CD4-positive, CD25-positive, alpha-beta regulatory T cell (primary cell): ENCODE measurements at places on chromosomes 7 and 10.

DNA sequence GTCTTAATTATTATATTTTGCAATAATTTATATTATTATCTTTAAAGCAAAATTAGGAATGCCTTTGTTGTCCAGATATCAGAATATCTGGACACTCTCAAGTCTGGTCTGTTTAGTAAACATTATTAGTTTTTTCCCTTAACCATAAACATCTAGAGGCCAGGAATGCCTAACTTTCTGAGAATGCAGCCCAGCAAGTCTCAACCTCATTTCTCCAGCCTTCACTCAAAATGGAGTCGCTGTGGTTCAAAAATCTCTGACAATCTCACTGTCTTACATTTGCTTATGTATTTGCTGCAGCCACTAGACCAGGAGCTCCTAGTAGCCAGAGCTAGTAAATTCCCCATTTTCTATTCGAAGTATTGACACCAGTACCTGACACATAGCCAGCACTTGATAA is 49.7 kb upstream of the INHBA start:
- no peak for DNase-seq

DNA sequence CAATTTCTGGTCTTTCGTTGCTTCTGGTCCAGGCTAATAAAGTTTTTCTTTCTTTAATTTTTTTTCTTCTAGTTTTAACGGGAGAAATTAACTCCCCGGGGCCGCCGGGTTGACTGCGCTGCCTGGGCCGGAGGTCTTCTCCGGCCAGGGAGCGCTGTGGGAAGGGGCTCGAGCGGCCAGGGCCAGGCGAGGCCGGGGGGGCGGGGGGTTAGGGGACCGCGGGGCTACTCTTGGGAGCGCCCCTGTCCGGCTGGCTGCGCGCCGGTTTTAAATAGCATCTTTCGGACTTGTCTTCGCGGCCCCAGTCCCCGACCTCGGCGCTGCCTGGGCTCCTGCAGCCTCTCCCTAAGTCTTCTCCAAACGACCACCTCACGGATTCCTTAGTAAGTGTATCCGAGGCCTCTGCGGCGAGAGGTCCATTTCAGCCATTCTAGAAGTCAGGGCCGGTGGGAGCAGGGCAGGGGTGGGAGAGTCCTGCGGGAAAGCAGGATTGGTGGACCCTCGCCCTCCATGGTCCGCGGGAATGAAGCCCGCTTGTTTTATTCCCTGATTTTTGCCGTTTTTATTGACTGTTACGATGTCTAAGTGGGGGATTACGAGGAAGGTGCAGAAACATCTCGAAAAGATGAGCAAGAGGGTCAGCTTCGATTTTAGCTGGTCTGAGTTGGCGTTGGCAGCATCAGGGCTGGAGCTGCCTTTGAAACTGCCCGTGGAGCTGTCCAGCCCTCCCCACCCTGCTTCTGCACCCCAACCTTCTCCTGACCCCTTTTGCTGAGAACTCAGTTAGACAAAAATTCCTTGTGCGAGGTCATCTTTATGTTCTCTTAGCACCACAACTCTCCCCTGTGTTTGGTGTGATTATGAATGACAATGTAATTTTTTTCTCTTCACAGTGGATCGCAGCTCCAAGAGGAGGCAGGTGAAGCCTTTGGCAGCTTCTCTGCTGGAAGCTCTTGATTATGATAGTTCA is 555 bp downstream of the PHF14 start:
- no peak for DNase-seq

DNA sequence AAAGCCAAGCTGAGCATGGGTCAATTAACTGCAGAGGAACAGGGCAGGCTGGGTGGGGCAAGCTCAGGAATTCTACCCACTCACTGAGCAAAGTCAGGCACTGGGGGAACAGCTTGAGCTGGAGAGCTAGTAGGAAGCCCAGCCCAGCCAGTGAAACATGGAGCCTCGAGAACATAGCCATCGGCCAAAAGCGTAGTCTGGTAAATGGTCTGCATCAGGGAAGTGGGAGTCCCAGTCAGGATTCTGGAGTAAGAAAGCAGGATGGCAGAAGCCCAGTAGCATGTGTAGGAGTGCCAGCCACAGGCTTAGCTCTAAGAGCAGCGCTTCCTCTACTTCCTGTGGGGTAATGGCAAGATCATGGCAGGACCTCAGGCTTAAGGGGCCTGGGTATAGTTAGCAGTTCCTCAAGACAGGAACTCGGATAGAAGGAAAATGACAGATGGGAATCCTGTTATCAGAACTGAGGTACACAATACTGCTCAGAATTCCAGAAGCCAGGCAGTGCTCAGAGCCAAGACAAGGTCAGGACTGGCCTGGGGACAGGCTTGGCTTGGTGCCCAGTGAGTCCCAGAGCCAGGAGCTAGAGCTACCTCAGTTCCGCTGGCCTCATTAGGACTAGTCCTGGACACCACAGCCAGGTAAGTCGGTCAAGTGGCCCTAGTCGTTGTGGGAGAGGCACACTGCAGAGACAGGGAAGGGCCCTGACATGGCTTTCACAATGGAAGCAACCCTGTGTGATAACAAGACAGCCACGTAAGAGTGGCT is 65.4 kb upstream of the MXI1 start:
- no peak for DNase-seq

- DNase-seq = no peak
These were observed 90.2 kb downstream of the TMEM26 start for GRCh38 chr10:61363006-61363405.

GRCh38 chr10:73182568-73182967 is 14.6 kb downstream of the FAM149B1 start:
- no peak for DNase-seq

DNA sequence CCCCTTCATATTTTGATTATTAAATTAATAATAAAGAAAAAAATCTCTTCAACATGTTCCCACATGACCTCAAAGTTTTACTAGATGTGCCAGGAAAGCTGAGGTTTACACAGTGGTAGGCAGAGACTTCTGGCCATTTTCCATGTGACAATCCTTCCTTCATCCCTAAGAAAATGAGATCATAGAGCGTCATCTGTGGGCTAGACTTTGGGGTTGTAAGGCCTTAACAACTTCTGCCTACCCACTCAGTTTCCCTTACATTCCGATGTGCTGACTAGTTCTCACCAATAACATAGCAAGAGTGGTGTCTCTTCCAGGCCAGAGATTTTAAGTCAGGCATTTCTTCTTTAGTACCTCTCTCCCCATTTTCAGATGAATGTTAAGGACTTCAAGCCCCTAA is 171.1 kb upstream of the PHF14 start:
- DNase-seq = no peak

DNA sequence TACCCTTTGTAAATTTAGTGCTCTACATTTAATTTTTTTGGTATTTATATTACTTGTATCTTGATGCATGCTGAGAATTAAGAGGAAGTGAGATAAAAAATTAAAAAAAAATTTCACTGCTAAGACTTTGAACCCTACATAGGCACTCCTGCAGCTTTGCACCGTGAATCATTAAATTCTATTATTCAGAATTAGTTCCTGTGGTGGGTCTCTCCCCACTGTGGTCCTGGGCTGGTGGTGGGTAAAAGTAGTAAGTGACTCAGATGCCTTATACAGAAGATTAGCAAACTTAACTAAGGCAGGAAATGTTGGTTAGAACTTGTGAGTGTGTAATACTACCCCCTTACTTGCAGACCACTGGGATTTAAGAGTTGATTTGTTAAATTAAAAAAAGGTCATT is 72.6 kb downstream of the AP3M1 start:
- no peak for DNase-seq

- no peak for DNase-seq
These were observed 40.6 kb upstream of the WAC start for GRCh38 chr10:28492116-28492920.

DNA sequence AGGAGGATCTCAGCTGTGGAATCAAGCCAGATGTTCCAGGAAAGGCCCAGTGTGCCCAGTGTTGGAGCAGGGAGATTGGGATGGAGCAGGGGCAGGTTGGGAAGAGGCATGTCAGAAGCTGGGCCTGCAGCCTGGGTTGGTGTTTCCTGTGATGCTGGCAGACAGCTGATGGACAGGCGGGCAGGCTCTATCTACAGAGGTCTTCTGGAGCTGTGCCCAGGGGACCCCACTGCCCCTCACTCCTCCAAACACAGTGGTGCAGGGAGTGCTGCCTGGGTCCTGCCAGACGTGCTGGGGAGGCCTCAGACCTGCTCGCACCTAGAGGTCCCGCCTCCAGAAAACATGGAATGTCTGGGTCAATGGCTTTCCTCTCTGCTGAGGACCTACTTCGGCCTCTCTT is 182.9 kb upstream of the TCERG1L start:
- DNase-seq = no peak

GRCh38 chr7:133529861-133530260 is 277.0 kb downstream of the EXOC4 start:
- no peak for DNase-seq

- DNase-seq = no peak
These were observed 21.6 kb downstream of the CHN2 start for GRCh38 chr7:29216128-29216527.

DNA sequence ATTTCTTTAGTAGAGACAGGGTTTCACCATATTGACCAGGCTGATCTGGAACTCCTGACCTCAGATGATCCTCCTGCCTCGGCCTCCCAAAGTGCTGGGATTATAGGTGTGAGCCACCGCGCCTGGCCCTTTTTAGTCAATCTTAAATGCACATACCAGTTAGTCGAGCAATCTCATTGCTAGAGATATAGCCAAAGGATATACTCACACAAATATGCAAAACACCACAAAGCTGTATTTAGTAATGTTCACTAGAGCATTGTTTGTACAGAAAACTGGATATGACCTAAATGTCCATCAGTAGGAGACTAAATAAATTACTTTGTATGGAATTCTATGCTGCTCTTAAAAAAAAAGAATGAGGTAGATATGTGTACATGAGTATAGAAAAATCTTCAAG is 24.5 kb upstream of the IL6 start:
- no peak for DNase-seq

DNA sequence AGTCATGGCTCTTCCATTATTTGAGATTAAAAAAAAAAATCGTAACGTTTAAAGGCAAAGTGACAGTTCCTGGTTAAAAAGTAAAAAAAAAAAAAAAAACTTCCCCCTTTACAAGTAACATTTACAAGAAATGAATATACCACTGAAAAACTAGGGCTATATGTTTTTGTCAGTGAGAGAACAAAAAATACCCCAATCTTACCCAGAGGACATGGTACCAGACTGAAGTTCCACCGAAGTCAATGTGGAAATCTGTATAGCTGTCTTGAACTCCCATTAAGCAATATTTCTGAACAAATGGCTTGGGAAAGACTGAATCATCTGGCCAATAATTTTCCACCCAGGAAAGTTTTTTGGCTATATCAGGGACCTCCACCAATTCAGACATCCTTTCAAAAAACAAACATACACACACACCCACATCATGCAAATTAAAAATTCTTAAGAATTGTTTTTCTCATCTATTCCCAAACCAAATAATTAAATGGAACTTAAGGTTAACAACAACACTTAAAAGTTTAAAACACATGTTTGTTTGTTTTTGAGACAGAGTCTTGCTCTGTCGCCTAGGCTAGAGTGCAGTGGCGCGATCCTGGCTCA is 50.2 kb downstream of the KDM7A start:
- no peak for DNase-seq

GRCh38 chr10:78900715-78901430 is 167.9 kb upstream of the ZMIZ1 start:
- DNase-seq = no peak

GRCh38 chr10:58608351-58608750 is 95.7 kb downstream of the BICC1 start:
- DNase-seq = no peak

DNA sequence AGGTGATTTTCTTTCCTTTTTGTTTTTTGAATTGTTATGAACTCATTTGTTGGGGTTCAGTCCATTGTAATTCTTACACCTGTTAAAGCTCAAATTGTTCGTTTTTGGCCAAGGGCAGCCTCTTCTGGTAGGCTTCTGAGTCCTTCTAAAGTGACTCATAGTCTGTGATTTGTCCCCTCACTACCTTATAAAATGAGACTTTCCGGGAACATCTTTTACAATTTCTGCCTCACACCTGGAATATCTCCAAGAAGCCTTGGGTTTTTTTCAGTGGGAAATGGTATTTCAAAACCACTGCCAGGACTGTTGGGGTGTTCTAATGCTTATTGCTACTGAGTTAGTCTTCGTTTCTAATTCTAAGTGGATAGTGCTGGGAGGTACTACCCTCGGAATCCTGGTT is 56.7 kb downstream of the BMPR1A start:
- no peak for DNase-seq

DNA sequence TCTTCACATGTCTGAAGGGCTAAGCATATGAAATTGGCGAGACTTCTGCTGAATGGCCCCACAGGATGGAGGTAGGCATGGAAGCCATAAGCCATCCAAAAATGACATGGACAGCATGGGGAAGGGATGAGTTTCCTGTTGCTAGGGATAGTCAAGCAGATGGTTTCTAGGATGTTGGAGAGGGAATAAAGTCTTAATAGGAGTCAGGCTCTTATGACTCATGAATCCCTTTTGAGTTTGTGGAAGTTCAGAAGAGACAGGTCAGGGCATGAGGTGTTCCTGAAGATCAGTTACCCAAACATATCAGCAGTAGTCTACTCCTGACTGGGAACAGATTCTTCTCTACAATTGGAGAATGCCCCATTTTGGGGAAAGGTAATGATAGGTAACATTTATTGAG is 243.9 kb downstream of the REEP3 start:
- no peak for DNase-seq

- DNase-seq = no peak
These were observed 81.8 kb downstream of the PAX2 start for GRCh38 chr10:100826983-100827818.

GRCh38 chr7:118731854-118732253 is 507.4 kb downstream of the ANKRD7 start:
- no peak for DNase-seq

DNA sequence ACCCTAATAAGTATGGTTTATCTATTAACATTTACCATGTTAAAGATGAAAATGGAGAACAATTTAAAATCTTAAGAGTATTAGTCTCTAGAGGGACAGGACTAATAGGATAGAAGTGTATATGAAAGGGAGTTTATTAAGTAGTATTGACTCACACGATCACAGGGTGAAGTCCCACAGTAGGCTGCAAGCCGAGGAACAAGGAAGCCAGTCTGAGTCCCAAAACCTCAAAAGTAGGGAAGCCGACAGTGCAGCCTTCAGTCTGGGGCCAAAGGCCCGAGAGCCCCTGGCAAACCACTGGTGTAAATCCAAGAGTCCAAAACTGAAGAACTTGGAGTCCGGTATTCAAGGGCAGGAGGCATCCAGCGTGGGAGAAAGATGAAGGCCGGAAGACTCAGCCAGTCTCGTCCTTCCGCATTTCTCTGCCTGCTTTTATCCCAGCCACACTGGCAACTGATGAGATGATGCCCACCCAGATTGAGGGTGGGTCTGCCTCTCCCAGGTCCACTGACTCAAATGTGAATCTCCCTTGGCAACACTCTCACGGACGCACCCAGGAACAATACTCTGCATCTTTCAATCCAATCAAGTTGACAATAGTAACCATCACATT is 140.8 kb upstream of the FAM20C start:
- DNase-seq = no peak

- DNase-seq = no peak
These were observed 28.8 kb downstream of the ABLIM1 start for GRCh38 chr10:114629083-114629823.
